IPS DF 19.7 (cell line): ENCODE measurements at places on chromosomes 11 and 22.

DNA sequence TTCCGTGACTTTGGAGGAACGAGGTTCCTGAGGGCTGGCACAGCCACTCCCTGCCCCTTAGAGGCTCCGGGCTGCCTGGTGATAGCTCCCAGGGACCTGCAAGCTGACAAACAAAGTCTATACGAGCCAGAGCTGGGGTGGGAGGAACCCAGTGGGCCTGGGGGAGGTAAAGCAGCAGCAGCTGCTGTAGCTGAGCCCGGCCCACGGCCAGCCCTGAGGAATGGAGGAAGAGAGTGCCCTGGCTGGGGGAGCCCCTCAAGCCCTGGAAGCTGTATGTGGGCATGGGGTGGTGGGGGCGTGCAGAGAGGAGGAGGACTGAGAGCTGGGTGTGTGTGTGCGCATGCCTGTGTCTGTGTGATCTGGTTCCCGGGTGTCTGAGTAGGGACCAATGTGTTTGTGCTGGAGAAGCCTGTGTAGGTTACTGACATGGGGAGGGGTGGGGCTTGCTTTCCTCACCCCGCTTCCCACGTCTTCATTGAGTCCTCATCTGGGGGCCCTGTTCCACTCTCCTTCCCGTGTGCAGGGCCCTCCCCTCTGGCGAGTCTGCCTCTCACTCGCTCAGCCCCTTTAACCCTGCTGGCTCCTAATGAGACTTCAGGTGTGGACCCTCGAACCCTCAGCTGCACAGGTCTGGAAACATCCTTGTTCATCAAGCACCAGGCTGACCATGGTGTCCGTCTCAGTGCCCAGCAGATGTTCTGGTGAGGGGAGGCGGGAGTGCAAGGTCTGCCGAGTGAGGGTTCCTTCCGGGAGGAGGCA, 10.8 kb downstream of the ST3GAL4 start:
- DNase-seq, result no peak

- DNase-seq, result no peak
Observed at GRCh38 chr22:35393116-35394010, 6.6 kb upstream of the MCM5 start.

GRCh38 chr11:35721651-35722282, 59.2 kb downstream of the TRIM44 start:
- DNase-seq, result no peak

GRCh38 chr11:61699737-61700160, 19.6 kb downstream of the DAGLA start:
- DNase-seq, result no peak
